ENCODE measurements at places on chromosomes 3 and 15. TPM values are rescaled to one million over a fixed set of nuclear protein-coding genes. Genes with fewer than 3 reads are reported as not detected.

DNA sequence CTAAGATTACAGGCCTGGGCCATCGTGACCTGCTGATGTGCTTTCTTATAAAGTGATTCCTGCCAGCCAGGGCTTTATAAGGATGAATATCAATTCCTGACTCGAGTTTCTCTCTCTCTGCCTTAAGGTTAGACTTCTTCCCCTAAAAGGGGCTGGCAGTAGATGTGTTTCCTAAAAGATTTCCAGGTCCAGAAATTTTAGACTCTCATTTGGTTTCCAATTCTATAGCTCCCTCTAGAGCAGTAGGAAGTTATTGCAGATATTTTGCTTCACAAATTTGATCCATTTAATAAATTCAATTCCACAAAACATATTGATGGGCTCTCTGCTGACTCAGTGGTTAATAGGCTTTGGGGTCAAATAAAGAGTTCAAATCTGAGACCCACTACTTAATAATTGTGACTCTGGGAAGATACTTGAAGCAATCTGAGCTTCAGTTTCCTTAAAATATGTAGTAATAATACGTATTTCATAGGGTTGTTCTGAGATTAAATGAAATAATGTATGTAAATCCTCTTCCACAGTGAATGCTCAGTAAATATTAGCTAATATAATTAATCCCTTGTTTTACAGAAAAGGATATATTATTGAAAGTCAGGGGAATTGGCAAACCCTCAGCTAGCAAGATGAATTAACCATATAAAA, 2.1 kb downstream of the TRIM69 start:
- no peak for DNase-seq

- DNase-seq = no peak
These were observed 89.5 kb downstream of the VGLL4 start for GRCh38 chr3:11554236-11554610.

DNA sequence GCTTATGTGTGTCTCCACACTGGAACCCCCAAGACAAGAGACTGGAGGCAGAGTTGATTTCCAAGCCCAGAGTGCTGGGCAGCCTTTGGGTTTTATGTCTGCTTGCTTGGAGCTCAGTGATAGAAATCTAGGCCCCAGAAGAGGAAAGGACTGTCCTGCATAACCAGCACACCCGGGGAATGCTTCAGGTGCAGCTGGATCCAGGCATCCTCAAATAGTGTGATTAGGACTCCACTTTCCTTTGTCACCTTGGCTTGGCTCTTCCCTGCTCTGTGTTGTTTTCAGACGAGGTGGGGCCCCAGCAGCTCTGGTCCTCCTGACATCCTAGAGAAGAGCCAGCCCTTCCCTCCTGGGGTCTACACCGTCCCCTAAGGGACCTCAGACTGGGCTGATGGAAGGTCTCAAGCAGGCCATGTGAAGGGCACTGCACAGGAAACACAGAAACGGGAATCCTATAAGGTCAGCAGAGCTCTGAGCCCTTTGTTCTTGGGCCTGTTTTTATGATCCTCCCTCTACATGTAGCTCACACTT, 143.7 kb downstream of the TJP1 start:
- no peak for DNase-seq

DNA sequence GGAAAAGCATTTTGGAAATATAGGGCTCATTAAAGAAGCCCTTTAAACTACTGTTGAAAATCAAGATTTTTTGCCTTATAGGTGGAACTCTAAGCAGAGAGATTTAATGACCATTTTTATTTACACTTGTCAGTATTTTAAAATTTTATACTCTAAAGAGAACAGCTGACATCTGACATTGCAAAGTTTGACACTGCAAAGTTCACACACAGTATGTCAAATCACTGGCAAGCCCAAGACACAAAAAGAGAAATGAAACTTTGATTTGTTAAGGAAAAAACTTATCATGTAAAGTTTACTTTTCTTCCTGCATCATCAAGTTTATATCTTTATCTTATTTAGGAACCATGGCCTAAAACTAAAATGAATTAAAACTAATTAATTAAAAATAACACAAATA, 40.2 kb downstream of the DPH6 start:
- DNase-seq = no peak

DNA sequence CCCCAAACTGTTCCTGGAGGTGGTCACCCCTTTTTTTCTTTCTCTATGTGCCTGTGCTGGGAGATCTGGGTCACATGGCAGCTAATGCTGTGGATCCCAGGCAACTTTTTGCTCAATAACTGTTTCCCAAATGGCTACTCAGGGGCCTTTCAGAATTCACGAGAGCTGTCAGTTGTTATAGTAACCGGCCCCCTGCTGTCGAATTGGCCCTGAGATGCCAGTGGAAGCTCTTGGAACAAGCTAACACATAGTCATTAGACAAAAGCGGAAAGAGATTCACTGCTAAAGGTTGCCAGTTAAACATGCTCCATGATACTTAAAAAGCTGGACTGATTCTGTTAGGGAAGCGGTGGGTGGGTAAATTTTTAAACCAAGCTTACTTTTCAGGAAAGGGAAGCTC, 144.1 kb downstream of the FEZF2 start:
- DNase-seq = no peak

The CILP gene
- total RNA-seq = 0.41 TPM

The LINGO1 gene
- 32.6 TPM for total RNA-seq

Data from frontal cortex (tissue), 4 donors.